ENCODE measurements at places on chromosomes 12 and 14.

DNA sequence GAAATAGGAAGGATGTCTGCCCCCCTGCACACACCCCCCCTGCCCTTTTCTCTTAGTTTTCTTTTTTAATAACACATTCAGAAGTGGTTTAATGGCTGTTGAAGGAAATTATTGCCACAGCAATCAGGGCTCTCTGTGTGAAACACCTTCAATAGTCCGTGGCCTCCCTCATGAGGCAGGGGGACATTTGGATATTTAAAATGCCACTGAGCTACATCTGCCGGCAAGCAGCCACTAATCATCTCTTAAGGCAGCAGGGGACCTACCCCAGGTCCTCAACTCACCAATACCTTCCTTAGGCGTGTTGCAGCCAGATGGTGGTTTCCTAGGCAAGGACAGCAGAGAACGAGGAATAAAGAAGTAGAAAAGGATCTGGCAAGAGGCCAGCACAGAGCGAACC lies 283.2 kb downstream of the TTC8 start:
- no peak for DNase-seq

DNA sequence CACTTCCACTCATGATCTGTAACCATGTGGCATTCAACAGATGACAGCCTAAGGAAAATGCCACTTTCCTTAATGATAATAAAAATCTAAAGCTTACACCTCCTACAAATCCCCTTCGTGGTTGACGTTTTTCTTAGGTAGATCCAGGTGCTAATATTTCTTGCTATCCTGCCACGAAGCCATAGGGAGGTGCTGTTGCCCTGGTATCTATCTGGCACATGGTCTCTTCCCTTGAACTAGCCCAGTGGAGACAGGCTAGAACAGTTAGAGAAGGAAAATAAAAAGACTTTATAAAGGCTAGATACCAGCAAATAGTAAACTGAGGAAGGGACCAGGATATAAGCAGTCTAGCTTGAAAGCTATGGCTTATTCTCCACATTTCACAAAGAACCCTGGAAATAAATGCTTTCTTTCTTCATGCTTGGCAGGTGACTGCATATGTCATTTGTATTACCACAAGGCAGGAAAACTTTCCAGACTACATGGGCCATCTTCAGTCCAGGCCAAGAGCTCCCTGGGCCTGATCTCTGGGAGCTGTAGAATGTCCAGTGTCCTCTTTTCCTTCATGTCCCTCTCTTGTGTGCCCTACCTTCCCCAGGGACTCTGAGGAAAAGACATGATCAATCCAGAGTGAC lies 15.3 kb downstream of the SPIC start:
- no peak for DNase-seq

DNA sequence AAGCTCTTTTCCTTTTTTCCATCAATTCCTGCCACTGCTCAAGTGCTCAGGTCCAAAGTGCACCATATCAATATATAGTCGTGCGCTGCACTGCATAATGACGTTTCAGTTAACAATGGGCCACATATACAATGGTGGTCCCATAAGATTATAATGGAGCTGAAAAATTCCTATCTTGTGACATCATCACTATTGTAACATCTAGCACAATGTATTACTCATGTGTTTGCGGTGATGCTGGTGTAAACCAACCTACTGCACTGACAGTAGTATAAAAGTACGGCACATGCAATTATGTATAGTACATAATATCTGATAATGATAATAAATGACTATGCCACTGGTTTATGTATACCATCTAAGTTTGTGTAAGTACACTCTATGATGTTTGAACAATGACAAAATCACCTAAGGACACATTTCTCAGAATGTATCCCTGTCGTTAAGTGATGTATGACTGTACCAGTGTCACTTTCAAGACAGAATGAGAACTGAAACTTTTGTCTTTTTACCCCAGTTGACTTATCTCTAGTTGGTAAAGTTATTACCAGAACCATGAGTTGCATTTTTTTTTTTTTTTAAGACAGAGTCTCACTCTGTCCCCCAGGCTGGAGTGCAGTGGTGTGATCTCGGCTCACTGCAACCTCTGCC lies 53.7 kb upstream of the INSM2 start:
- no peak for DNase-seq

DNA sequence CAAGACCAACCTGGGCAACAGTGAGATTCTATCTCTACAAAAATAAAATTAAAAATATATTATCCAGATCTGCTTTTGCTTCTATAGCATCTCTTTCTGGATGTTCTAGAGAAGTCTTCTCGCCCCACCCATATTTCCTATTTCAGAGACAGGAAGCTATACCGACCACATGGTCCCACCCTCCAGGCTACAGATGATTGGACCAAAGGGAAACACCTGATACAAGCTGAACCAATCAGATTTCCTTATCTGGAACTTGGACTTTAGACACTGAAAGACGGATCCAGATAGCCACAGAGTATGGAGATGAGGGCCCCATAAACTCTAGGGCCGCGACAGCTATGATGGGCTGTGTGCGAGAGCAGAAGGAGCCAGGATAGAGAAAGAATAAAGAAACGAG lies 48.7 kb downstream of the CCDC60 start:
- DNase-seq, result no peak

- no peak for DNase-seq
Observed at GRCh38 chr12:131688131-131688844, 22.6 kb upstream of the SFSWAP start.

DNA sequence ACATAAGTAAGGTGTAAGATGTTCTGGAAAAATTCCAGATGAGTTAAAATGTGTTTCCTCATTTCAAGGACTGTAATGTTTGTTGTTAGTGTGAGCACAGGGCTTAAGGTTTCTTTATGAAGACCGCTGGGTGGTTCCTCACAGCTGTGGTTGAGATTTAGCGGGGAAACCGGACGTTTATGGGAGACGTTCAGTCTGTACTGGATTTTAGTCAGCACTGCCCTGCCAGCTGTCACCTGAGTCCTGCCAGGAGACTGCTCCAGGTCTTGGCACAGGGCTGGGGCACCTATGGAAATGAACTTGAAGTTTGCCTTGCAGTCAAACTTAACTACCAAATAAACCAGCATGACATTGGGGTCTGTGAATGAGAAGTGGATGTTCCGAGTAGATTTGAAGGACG lies 555.2 kb downstream of the DIO2 start:
- no peak for DNase-seq

- DNase-seq, result no peak
Observed at GRCh38 chr14:102675396-102675795, 82.9 kb downstream of the RCOR1 start.

DNA sequence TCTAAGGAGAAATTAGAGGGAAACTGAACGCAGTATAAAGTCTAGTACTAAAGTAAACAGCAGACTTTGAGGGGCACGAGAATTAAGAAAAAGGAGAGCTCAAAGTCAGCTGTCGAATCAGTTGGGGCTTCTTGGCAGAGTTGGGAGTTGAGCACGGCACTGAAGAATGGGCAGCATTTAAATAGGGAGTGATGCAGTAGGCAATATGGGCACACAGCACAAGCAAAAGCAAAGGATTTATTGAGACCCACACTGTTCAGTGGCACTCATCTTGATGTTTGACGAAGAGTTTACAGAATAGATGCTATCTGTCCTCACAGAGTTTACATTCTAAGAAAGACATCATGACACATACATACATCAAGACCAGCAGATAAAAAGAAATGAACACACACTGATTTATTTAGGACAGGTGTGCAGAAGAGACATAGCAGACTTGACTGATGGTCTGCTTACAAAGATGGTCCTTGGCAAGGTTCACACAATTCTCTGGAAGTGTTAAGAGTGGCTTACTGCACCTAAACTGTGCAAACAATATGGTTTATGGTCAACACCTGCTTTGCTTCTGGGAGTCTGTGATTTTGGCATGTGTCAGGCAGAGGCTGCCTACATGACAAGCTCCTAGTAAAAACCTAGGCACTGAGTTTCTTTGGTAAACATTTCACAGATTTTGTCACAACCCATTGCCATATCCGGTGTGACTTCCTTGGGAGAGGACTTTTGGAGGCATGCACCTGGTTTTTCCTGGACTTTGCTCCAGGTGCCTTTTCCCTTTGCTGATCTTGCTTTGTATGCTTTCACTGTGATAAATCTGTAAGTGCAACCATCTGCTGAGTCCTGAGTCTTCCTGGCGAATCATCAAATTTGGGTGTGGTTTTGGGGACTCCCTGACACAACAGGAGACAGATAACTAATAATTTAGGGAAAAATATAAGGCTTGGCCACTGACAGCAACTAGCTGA lies 26.3 kb downstream of the ALKBH1 start:
- DNase-seq, result no peak

DNA sequence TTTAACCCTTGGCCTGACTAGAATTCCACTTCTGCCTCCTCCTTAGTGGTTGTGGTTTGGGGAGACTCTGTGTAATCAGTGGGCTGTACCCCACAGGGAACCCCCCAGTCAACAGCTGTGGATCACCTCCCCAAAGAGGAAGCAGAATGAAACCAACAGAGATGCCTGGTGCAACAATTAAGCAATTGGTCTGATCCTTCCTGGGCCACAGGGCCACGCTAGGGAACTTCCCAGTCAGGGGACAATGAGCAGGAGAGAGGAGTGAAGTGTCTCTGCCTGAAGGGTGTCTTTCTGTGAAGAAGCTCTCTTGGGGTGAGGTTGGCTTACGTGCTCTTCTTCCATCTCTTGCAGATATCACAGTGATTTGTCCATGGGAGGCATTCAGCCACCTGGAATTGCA lies 8.2 kb downstream of the PDE6H start:
- DNase-seq, result no peak

DNA sequence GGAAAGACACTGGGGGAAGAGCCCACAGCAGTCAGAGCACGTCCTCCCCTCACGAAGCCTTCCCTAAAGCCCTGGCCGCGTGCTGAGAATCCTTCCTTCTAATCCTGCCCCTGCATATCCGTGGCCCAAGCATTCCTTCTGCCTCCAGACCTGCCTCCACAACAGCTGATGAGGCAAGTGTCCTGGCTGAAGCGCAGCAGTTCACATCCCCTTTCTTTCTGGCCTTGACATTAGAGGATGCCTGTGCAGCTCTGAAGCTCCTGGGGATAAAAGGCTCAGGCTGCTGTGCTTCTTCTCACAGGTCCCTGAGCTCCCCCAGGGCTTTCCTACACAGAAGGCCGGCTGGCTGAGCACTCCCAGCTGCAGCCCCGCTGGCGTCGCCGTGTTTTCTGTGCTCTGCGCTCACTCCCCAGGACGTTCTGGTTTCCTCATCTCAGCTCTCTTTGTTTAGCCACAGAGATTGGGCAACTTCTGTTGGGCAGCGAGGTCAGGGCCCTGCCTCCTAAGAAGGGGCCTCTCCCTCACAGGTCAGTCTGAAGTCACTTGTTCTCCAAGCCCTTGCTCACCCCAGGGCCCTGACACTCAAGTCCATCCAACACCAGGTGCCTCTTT lies 45.8 kb downstream of the NINJ2 start:
- no peak for DNase-seq

GRCh38 chr14:49880267-49881064 lies 12.4 kb upstream of the ARF6 start:
- no peak for DNase-seq

GRCh38 chr12:132444957-132445883 lies 44.7 kb upstream of the FBRSL1 start:
- peak; percentile 39 for DNase-seq

GRCh38 chr12:52915637-52916036 lies 10.8 kb upstream of the KRT8 start:
- no peak for DNase-seq

GRCh38 chr12:58801986-58802385 lies 118.3 kb downstream of the LRIG3 start:
- no peak for DNase-seq

DNA sequence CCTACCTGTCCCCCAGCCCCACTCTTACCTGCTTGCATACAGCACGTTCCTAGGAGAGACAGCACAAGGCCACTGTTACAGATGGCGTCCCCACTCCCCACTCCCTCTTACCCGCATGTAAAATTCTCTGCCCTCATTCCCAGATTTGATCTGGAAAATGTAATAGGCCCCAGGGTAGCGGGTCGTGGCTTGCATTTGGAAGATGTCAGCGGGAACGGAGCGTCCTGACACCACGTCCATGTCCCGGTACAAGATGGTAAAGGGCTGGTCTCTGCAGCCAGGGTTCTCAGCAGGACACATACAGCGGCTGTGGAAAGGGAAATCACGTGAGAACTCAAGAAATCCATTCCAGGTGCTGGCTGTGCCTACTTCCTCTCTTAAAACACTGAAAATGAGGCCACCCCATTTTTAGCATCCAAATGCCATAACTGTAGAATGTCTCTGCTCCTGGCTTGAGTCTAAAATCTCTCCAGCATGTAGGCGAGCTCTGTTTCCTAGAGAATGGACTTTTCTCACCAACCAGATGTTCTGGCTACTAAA lies 10.1 kb upstream of the TC2N start:
- DNase-seq, result no peak

GRCh38 chr14:47226877-47227520 lies 448.4 kb downstream of the MDGA2 start:
- DNase-seq, result no peak

DNA sequence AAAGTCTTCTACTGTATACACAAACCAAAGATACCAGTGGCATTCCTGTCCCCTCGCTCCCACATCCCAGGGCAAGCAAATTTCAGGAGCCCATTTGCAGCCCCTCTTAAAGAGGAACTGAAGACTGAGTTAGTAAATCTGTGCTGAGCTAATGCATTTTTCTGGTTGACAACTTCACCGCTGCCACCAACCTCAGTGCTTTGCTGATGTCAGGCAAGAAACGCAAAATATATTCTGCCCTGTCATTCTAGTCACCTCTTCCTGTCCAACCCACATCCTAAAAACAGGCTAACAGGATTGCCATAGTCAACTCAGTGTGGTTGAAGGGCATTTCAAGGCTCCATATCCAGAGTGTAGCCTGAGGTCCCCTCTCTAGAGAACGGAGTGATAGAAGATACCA lies 59.4 kb upstream of the FICD start:
- no peak for DNase-seq

GRCh38 chr12:26651566-26652188 lies 181.3 kb downstream of the ITPR2 start:
- DNase-seq, result no peak
